Activated naive CD8-positive, alpha-beta T cell treated with anti-CD3 and anti-CD28 coated beads, Interleukin-2, amount 50 U/mL, for 24 hours (primary cell): ENCODE measurements at places on chromosomes 12 and 14.

DNA sequence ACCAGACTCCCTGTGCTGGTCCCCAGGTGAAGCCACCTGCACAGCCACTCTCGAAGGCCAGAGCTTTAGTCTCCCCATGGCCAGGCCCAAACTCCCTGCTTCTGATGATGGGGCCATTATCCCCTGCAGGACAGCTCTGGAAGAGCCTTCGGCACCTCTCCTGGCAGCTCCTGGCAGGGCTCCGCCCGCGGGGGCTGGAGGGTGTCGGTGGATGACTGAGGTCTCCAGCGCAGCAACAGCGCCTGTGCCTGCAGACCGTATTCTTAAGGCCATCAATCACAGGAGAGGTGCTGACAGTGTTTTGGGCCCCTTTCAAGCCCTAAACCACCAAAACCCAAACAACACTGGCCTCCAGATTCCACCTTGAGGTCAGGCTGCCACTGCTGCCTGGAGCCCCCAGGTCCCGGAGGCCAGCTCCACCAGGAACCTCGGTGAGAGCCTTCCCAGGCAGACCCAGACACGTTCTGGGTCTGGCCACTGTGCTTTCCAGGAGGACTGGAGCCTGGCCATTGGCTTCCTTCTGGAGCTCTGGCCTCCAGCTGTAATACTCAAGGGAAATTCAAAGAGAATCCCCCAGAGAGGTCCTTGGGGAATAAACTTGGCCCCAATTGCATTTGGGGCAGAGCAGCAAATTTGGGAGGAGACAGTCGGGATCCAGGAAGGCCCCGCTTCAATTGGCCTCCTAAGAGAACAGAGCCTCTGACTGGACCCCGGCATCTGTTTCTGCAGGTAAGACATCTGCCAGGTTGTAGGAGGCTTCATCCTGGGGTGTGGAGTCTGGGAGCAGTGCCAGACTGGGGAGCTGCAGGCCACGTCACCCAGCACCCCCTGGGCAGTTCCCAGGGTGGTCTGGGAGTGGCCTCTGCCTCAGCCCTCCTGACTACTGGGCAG, 210.6 kb upstream of the RTL1 start:
- no peak overlapping the region for H3K27ac ChIP-seq
- no peak for DNase-seq

- H3K36me3 ChIP-seq: no peaks in the 10 kb centered on the region
- no peaks in the 10 kb centered on the region for H3K4me1 ChIP-seq
These were observed 115.5 kb upstream of the AEBP2 start for GRCh38 chr12:19323805-19324204.

GRCh38 chr12:101655393-101655792, 42.0 kb upstream of the CHPT1 start:
- H3K27me3 ChIP-seq: peaks cover 8% of the 10 kb centered on the region
- DNase-seq: no peak
- H3K4me3 ChIP-seq: no peak overlapping the region
- H3K4me1 ChIP-seq: peaks cover 3% of the 10 kb centered on the region
- H3K27ac ChIP-seq: no peak overlapping the region

DNA sequence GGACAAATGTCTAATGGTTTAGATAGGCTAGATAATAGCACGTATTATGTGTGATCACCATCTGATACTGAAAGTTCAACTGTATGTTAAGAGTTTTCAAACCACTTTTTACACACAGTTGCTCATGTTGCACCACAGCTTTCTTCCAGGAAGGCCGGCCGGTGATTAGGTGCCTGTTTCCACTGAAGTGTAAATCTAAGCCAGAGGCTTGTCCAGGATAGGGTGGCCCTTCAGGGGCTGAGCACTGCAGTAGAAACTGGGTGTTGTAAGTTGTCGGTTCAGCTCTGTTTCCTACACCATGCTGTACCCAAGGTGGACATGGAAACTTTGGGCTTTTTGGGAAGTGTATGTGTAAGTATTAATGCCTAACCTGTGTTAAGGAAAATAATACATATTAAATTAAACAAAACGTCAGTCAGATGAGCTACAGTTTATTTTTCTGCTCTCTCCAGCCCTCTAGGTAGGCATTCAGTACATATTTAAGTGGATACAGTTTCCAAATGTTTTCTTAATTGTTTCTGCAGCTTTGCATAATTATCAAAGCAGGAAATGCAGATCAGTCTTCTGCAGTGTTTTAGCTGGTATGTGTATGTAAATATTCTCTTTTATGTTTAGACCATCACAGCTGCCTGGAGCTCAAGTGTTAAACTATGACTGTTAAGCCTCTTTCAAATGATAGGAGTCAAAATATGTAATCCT, 30.9 kb downstream of the TDP1 start:
- H3K27ac ChIP-seq: no peak overlapping the region
- H3K36me3 ChIP-seq: peaks cover 65% of the 10 kb centered on the region
- H3K4me1 ChIP-seq: no peaks in the 10 kb centered on the region
- no peak for DNase-seq
- H3K27me3 ChIP-seq: no peaks in the 10 kb centered on the region

DNA sequence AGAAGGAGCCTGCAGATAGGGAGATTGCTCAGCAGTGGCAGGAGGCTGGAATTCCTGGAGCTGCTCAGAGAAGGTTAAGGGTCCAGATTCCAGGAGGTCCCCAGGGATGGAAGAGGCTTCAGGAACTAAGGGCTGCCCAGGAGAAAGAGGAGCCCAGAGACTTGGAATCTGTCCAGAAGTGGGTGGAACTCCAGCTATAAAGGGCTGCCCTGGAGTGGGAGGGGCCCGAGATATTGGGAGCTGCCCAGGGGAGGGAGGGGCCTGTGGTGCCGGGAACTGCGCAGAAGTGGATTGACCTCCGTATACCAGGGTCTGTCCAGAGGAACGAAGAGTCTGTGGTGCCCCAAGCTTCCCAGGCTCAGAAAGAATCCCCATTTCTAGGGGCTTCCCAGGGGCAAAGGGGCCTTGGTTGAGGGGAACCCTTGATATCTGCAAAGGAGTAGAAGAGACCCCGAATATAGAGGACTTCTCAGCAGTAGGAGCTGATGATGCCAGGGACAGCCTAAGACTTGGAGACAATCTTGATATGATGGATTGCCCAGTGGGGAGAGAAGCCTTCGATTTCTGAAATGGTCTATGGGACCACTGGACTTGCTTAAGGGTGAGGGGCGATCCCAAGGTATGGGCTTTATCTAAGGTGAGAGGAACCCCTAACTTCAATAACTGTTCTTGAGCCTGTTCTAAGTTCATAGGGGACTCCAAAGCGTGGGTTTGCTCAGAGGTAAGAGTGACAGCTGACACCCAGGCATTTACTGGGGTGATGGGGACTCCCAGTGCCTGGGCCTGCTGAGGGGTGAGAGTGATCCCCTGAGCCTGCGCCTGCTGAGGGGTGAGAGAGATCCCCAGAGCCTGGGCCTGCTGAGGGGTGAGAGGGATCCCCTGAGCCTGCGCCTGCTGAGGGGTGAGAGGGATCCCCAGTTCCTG, 45.0 kb downstream of the FAM186A start:
- no peak for DNase-seq
- no peak overlapping the region for H3K4me3 ChIP-seq
- H3K27ac ChIP-seq: no peak overlapping the region
- H3K4me1 ChIP-seq: no peaks in the 10 kb centered on the region
- H3K36me3 ChIP-seq: no peaks in the 10 kb centered on the region

DNA sequence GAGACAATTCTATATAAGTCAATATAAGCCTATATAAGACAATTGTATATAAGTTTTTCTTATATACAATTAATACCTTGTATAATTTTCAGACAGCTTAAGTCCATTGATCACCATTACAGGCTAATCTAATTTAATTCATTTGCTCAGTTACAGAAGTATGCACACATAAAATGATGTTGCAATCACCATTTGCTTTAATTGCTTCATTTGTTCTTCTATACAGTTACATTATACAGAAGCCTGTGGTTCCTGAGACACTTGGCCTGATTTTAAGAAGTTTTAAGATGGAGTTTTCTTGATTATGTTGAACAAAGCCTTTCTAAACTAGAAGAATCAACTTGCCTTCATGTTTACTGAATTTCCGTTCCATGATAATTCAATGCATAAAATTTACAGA, 314.6 kb upstream of the PDE3A start:
- H3K27me3 ChIP-seq: no peaks in the 10 kb centered on the region
- no peak overlapping the region for H3K4me3 ChIP-seq
- DNase-seq: no peak
- H3K27ac ChIP-seq: no peak overlapping the region

- no peaks in the 10 kb centered on the region for H3K36me3 ChIP-seq
- H3K4me1 ChIP-seq: no peaks in the 10 kb centered on the region
- H3K27ac ChIP-seq: no peak overlapping the region
These were observed 1.8 kb downstream of the OTOGL start for GRCh38 chr12:80101126-80101525.

DNA sequence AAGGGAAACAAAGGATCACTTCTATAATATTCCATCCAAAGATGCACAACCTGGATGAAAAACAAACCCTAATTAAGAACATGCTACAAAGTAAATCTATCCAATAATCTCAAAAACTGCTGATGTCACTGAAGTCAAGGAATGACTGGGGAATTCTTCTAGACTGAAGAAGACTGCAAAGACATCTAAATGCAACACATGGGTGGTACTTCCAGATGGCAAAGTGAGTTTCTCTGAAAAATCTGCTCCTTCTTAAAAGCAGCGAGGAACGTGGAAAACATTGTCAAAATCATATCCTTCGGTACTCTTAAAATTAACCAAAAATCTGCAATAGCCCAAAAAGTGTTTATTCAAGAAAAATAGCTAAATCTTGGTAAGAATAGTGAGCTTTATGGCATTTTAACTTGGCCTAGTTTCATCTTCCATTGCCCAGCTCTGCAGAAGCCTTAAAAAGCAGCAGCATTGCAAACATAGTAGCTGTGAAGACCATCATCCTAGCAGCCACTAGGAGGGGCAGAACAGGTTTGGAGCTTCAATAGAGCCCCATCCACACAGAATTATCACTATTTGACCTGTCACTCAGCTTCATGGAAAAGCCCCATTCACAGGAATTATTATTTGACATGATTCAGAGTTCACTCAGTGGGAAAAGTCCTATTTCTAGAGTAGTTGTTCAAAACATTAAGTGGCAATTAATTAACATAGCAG, 7.4 kb downstream of the CLEC14A start:
- DNase-seq: no peak
- no peak overlapping the region for H3K27ac ChIP-seq
- no peaks in the 10 kb centered on the region for H3K36me3 ChIP-seq
